ENCODE measurements at places on chromosomes 6 and 20.

DNA sequence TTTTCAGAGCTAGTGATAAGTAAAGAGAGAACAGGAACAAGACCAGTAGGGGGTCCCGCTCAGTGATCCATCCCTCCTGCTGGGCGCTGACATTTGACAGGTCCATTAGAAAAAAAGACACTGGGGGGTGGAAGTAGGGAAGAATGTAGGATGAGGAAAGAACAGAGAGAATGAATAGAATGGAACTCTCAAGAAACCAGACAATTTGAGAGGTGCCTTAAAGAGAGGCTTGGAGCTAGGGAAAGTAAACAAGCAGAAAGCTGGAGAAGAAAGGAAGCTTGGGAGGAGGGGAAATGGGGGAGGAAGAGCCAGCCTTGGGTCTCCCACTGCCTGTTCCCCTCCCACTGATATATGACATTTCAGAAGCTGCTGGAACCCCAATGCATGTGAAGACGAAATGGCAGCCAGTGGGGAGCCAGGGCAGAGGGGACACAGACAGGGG lies 8.4 kb downstream of the GABBR1 start:
- DNase-seq: no peak

DNA sequence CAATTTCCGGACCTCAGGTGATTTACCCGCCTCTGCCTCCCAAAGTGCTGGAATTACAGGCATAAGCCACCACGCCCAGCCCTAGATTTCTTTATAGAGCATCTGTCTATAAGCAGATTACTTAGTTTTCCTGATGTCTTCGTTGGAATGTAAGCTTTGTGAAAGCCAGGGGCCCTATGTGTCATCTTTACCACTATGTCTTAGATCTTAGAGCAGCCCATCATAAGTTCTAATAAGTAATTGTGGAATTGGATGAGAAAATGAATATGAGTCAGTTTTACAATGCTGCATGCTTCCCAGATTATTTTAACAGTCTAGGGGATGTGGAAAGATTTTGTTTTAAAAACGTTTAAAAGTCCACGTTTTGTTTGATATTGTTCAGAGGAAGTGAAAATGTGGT lies 9.1 kb upstream of the ZBTB2 start:
- DNase-seq: no peak

GRCh38 chr20:38342216-38342615 lies 4.1 kb upstream of the LBP start:
- DNase-seq: no peak

DNA sequence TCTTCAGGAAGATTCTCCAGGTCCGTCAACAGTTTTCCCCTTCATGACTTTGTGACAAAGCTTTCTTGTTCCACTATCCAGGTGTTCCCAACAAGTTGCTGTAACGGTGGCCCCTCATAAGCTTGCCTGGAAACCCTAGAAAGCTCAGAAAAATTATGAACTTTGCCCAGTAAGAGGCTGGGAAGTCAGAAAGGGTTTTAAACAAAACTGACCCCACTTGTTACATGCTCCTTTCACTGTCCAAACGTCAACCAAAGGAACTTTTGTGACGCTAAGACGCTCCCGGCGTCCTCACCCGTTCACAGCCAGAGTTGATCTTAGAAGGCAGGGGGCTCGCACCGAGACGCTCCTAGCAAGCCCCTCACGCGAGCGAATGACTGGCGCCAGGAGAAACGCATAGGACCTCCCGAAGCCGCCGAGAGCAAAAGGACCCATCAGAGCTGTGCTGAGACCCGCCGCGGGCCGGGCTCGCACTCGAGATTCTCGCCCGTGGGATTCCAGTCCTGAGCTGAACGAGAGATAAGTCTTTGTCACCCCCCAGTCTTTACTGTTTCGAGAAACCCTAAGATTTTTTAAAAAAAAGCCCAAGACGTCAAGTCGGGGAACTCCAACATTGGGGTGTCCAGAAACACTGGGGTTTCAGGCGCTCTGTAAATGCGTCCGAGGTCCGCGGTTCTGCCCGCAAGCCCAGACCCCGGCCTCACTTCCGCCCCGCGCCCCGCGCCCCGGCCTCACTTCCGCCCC lies 544 bp upstream of the ACAT2 start:
- DNase-seq: peak; percentile 13

- DNase-seq: no peak
These were observed 18.9 kb downstream of the SIRPD start for GRCh38 chr20:1538655-1539054.

- no peak for DNase-seq
These were observed 18.1 kb upstream of the NOL4L start for GRCh38 chr20:32603046-32603726.

- no peak for DNase-seq
These were observed 431 bp downstream of the LOC128125822 start for GRCh38 chr6:63572747-63573075.

GRCh38 chr6:52663120-52663935 lies 7.6 kb upstream of the TMEM14A start:
- DNase-seq: peak; percentile 42

DNA sequence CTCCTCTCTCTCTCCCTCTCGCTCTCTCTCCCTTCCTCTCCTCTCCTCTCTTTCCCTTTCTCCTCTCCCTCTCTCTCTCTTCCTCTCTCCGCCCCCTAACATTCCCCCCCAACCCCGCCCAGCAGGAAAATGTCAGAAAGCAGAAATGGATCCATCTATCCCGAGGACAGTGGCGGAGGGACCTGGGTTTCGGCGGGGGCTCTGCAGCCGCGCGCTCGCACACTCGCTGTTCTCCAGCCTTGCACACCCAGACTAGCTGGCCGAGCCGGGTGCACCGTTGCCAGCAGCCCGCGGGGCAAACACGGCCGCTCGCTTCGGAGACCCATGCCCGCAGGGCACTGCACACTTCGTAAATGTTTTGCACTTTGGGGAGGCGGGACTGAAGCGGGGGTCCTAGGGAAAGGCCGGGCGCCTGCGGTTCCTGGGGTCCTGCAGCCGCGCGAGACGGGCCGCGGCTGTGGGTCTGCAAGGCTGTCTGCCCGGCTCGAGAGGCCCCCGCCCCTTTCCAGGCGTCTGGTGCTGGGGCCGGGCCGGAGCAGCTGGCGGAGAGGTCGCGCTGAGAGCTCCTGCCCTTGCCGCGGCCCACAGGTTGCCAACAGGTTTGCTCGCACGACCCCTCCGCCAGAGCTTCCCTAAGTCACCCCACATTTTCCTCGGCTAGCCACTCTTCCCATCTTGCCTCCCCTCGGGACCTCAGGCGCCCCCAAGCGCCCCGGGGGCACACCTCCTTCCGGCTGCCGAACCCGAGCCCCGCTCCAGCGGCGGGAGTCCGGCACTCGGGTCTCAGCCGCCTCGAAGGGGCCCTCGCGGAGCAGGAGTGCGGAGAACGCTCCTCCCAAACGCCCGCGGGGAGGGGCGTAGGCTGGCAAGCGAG lies 818 bp upstream of the MDGA1 start:
- peak; percentile 34 for DNase-seq

DNA sequence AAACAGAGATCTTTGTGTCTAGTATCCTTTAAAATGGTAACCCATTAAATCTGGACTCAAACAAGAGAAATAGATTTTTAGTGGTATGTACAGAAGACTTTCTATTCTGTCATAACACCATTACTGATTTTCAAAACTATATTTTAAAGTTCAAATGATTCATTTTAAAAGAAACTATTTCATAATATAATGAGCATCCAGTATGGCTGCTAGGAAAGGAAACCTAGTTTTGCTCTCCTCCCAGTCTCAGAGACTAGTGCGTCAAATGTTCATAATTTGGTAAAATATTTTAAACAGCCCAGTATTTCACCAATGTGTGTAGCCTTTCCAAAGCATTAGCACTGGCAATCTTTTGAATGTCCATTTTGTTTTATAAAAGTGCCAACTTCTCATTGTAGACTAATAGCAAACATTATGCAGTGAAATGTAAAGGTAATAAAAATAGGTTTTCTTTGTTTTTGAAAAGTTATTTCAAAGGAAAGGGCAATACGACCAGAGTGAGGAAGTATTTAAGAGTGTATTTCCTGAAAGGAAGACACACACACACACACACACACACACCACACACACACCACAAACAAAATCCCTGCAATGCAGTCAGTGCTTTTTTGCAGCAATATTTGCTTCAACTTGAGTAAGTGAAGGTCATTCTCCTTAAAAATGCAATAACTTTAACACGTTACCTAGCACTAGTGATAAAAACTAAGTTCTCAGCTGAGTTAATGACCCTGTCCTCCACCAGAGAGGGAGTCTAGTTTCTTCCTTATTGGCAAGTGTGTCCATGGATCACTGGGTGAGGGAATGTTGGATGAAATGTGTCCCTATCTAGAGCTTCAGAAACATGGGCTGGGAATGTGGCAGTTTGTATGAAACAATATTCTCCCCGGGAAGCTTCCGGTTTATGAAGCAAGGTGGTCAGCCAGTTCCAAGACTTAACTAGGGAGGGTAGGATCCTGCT lies 4.6 kb downstream of the PPP1R3G start:
- no peak for DNase-seq

DNA sequence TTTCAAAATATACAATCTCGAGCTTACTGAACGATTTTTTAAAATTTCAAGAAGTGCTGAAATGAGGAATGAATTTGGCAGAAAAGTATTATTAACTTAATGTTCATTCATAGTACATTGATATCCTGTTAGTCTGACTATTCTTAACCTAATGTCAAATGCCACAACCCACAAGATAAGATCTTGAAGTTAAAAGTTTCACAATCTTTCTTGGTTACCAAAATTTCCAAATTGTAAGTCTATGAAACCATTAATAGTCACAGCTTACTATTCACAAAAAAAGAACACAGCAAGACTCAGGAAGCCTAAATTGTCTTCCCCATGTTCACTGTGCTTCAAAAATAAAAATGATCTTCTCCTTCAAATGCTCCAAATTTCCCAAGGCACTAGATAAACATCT lies 71.3 kb downstream of the HACE1 start:
- DNase-seq: no peak

DNA sequence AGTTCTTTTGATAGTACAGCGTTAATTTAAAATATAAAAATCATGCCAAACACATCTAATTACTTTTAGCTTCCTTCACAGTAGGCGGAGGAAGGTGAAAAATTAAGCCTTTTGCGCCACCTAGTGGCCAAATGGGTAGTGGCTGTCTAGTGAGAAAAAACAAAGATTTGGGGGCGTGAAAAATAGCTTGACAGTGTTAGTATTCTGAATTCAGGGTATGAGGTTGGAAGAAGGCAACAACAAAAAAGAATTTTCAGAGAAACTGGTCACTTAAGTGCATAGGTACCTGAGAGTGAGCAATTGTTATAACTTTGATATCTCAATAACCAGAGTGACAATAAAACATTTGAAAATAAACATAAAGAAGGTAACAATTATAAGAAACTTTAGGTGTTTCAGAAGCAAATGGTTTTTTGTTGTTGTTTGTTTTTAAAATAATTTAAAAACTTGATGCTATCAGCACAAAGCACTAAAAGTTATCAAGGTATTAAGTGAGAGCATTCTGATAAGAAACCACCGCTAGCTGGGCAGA lies 14.3 kb downstream of the PSMB9 start:
- DNase-seq: peak; percentile 92

DNA sequence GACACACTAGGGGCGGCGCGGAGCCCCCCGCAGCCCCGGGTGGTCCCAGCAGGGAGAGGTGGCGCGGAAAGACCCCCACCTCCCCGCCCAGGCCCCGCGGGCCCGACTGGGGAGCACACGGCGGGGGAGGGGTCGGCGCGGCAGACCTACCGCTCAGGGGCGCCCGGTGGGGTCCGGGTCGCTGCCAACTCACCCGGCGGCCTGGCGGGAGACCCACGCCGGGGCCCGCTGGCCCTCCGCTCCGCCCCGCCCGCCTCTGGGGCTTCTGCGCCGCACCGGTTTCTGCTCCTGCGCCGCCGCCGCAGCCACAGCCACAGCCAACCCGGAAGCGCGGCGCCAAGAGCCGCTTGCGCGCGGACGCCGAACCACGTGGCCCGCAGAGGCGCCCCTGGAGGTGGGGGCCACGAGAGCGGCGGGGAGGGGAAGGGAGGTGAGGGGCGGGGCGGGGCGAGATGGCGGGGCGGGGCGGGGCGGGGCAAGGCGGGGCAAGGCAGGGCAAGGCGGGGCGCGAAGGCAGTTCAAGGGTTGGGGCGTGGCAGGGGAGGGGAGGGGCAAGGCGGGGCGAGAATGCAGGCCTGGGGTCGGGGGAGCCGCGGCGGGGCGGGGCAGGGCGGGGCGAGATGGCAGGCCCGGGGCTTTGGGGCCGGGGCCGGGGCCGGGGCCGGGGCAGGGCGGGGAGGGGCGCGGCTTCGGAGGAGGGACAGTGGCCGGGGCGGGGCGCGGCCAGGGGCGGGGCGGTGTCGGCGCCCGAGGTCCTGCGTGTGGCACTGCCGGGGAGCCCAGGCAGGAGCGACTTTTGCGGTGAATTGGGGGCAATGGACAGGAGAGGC lies at the start of gene ZBTB24:
Gene ZBTB24 (minus strand): TSS at position 315 of the 830 bp plus-strand sequence. CDS start 1,193 bp downstream, outside the sequence.
- DNase-seq: peak; percentile 83

GRCh38 chr6:16761471-16762267 lies 409 bp upstream of the ATXN1 start:
- peak; percentile 71 for DNase-seq

- no peak for DNase-seq
These were observed 7.4 kb downstream of the SLC52A3 start for GRCh38 chr20:760751-761417.

- no peak for DNase-seq
These were observed 19.1 kb downstream of the OLIG3 start for GRCh38 chr6:137475103-137475502.

DNA sequence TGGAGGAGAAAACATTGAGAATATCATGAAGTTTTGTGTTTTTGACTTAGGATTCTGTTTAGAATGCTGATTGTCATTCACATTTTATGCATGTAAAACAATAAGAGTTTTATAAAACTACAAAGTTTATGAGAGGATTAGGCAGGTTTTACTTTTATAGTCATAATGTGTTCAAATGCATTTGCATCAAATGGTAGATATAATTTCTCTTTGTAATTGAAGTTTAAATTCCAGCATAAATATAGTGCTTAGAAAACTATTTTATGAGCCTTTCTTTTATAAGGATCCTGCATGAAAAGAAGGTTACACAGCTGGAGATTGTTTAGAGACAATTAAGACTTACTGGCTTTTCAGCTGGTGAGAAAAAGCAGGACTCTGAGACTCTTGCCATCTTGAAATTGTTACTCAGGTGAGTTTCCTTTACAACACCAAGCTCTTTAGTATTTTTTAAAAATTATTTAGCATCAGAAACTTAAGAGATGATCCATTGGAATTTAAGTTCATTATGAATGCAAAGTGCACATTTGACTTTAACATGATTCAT lies 157.1 kb upstream of the MAN1A1 start:
- DNase-seq: no peak

DNA sequence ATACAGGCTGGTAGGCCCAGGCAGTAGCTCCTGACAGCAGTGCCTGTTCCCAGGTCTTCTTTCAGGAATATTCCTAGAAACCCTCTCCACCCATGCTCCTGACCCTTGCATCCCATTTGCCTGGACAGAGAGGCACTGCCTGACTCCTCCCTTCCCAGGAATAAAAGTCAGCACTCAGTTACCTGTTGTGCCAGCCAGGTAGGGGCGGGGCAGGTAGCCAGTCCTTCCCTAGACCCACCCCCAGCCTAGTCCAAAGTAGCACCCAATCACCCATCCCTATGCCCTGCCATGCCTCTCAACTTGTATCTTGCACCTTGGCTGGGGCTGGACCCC lies 129.9 kb downstream of the MRPL14 start:
- DNase-seq: no peak

GRCh38 chr6:39907871-39908575 lies 26.2 kb downstream of the MOCS1 start:
- no peak for DNase-seq

GRCh38 chr6:152879681-152880080 lies 103.2 kb downstream of the FBXO5 start:
- DNase-seq: no peak

GRCh38 chr20:44629542-44629941 lies 22.0 kb downstream of the ADA start:
- DNase-seq: no peak

- no peak for DNase-seq
These were observed 157.6 kb downstream of the ARHGAP18 start for GRCh38 chr6:129552413-129552812.

GRCh38 chr6:106527117-106527516 lies 102.2 kb downstream of the RTN4IP1 start:
- DNase-seq: no peak

All from activated T-cell treated with anti-CD3 and anti-CD28 coated beads for 1 hour (primary cell).